ENCODE measurements at places on chromosomes 2 and 18.

DNA sequence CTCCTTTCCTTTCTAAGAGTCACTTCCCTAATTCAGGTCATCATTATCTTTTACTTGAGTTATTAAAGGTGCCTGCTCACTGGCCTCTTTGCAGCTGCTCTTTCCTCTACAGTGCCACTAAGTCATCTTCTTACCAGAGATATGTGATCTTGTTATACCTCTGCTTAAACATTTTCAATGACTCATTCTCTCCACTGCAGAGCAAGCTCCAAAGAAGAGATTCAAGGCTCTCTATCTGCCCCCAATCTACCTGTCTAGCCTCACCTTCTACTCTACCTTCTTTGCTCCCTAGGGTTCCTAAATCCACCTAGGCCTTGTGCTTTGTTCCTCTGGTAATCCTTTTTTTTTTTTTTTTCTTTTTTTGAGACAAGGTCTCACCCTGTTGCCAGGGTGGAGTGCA is 3.1 kb downstream of the ARHGEF33 start:
- no peak for DNase-seq

DNA sequence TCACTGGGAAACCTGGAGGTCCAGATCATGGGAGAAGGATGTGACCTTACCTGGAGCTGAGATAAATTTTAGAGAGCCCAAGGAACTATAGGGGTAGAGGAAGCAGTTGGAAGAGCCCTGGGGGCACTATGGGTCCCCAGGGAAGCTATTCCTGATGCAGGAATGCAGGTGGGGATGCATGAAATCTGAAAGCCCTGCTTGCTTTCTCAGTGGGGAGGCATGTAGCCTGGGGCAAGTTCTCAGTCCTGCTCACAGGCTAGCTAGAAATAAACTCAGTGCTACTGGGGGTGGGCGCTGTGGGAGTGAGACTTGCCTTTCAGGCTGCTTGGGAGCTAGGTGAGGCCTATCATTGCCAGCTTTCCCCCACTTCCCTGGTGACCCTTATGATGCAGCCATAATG is 499.7 kb downstream of the PTH2R start:
- no peak for DNase-seq

- no peak for DNase-seq
Measured at GRCh38 chr2:26970928-26971627, 641 bp downstream of the MAPRE3 start.

GRCh38 chr2:74849228-74849892 is 15.4 kb downstream of the HK2 start:
- DNase-seq = peak; percentile 64

- no peak for DNase-seq
Measured at GRCh38 chr2:172843902-172844715, 108.5 kb downstream of the RAPGEF4 start.

GRCh38 chr2:79740879-79741443 is 228.1 kb downstream of the CTNNA2 start:
- no peak for DNase-seq

GRCh38 chr2:11681722-11682589 is 12.0 kb upstream of the NTSR2 start:
- DNase-seq = peak; percentile 54

DNA sequence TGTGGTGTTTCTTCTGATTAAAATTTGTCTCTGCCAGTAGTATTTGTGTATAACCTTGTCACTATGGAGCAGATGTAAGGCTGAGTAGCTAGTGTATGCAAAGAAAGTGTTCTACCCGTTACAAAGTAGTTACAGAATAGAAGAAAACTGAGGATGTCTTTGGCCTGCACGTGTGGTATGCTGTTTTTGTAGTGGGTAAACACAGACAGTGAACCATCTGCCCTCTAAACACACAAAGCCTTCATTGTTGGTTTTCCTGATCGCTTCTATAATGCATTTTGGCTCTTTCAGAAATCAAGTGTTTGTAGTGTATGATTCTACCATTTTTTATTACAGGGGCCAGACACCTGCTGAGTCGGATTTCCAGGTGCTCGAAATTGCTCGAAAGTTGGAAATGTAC is 61.5 kb downstream of the FARP2 start:
- no peak for DNase-seq

DNA sequence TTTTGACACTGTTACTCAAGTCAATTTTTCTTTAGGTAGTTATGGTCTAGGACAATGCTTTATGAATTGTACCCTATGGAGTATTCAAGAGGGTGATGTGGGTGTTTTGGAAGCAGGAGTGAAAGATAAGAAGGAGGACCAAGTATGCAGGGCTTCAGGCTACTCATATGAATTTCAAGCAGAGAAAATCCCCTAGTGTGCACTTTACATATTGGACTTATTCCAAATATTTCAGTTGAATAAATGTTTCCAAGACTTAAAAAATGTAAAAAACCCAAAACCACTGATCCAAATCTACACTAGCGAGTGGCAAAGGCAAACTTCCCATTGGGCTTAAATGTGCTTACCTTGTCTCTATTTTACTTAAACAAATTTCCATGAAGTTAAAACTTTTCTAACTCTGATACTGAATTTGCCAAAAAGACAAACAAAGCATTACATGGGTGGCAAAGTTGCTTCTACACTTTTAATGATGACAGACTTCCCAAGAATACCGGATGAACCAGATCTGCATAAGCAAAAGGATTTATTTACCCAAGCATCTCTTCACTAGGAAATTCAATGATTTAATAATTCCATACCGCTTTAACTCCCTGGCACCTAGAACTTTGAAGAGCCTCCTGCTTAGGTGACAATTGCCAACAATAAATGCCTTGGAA is 1233.5 kb upstream of the NXPH2 start:
- no peak for DNase-seq

GRCh38 chr18:2881088-2881839 is 34.5 kb downstream of the EMILIN2 start:
- DNase-seq = no peak

DNA sequence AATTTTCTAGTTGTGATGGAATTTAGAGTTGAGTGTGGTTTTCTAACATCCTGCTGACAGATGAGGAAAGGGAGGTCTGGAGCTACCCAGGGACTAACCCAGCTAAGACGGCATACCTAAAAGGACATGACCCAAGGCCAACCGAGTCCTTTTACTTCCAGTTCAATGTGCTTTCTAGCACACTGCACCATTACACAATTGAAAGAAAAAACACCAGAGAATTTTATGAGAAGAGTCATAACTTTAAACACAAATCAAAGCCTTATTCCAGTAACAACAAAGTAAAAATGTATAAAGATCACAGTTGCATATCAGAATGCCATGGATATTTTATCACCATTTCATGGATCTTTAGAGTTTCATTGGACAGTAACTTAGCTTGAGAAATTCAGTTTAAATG is 480.3 kb downstream of the MEIS1 start:
- no peak for DNase-seq

- no peak for DNase-seq
Measured at GRCh38 chr2:147600646-147601045, 244.2 kb upstream of the ACVR2A start.

GRCh38 chr2:234344012-234344411 is 152.9 kb downstream of the ARL4C start:
- no peak for DNase-seq

DNA sequence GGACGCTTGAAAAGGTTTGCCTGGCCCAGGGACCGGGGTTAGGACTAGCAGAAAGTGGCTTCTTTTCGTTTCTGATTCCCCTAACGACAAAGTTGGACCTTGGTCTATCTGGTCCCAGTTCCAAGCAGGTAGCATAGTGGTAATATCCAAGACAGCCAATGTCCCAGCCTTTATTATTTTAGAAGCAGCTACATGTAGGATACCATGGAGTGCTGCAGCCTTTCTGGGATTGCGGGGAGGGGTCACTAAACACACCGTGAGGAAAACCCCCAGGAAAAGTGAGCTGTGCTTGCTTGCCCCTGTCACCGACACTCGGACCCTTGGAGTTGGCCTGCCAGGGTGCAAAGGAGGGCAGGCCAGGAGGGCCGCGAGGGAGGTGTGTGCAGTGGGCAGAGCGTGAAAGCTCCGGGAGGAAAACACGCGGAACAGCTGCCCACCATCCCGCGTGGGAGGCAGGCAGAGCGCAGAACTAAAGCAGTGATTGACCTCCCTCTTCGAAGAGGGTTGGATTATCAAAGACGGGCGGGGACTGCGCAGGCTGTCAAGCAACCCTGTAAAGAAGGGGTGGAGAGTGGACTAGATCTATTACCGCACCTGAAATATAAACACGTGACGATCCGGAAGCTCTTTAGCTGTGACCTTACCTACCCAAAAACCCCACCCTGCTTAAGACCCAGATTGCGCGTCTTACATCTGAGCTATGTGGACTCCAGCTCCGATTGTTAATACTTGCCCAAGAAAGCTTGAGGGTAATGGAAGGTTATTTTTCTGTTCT is 624 bp upstream of the MAP4K3 start:
- DNase-seq = peak; percentile 18

- no peak for DNase-seq
Measured at GRCh38 chr18:77209587-77209986, 40.1 kb upstream of the GALR1 start.

DNA sequence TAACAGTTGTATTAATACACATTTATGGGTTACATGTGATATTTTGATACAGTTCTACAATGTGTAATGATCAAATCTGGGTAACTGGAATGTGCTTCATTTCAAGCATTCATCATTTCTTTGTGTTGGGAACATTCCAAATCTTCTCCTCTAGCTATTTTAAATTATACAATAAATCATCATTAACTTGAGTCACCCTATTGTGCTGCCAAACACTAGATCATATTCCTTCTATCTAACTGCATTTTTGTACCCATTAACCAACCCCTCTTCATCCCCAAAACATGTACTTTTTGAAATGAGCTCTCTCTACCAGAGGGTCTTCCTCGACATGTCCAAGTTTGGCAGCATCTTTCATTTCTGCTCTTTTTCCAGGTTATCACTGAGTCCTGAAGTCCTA is 81.1 kb upstream of the TTC39C start:
- no peak for DNase-seq

GRCh38 chr2:120910164-120910563 is 174.5 kb downstream of the GLI2 start:
- no peak for DNase-seq

DNA sequence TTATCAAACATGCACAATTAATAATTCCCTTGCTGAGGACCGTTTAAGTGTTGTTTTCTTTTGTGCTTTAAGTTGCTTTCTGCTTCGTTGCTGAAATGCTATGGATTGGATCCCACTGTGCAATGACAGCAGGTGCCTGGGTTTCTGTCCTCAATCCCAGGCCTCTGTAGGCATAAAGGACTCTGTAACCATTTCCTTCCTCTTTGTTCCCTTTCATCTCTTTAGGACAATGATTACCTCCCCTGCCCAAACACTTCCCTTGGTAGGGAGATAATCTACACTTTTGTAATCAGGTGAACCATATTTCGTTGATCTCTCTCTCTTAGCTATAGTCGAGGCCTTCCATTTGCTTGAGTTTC is 58.6 kb upstream of the LYPD6B start:
- no peak for DNase-seq

GRCh38 chr2:108288534-108289106 is at the start of gene SULT1C2:
TSS of gene SULT1C2 (plus strand) at chr2:108288895. CDS start at chr2:108293668, 4,773 bp downstream.
- DNase-seq = no peak

DNA sequence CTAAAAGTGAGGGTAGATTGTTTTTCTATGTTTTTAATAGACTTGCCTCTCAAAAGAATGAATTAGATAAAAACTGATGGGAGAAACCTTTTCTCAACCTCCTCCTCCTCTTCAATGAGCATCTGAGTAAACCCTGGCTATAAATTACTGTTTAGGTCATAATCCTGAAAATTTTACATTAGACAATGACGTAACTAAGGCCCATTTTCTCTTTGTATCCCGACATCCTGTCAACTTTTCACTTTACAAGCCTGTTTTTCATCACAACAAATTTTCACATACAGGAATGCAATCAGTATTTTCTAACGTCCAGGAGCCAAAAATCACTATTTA is 1.3 kb downstream of the SPIRE1 start:
- DNase-seq = no peak

GRCh38 chr18:25279133-25279532 is 72.8 kb downstream of the ZNF521 start:
- DNase-seq = no peak

GRCh38 chr18:47191961-47192360 is 15.8 kb upstream of the IER3IP1 start:
- no peak for DNase-seq

DNA sequence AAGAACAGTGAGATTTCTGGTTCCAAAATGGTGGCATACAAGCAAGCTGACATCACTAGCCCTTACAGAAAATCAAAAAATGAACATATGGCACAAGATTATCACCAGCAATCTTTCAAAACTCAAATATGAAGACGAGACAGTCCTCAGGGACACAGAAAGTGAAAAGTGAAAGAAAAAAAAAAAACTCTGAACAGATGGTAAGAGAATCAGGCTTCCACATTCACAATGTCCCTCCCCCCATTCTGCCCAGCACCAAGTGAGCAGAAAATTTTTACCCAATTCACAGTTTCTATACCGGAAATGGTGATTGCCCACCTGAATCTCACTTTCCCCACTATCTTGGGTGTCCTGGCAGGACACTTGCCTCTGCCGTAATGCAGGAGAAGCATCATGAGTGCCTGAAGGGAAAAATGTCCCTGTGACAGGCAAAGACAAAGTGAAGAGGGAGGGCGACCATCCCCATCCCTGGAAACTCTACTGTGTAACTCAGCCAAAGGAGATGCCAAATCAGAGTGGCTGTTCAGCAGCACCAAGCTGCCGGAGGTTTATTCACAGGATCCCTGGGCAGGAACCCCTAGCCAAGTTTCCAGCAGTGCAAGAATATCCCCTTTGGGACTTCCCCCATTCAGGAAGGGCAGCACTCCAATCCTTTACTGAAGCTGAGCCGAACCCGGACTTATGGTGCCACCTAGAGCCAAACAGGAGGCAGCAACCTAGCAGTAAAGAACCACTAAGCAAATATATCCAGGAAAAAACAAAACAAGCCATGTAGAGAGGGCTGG is 312.2 kb downstream of the LRATD1 start:
- DNase-seq = no peak

DNA sequence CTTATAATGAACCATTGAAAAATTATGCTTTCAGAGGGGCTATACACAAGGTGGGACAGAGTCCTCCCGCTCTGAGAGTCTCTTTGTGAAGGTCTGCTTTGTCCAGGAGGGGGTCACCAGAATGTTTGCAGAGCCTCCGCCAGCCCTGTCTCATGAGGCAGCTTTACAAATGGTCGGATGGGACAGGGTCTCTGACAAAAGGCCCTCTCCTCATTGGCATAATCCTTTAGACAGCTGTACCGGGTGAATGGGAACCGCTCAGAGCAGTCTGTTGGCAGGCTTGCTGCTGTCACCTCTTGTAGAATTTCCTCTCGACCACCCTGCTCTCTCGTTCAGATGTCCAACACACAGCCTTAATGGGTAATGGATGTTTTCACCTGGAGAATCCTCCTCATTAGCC is 40.2 kb upstream of the TGIF1 start:
- DNase-seq = no peak

- DNase-seq = no peak
Measured at GRCh38 chr2:14941151-14941631, 308.7 kb downstream of the LRATD1 start.

- no peak for DNase-seq
Measured at GRCh38 chr2:116718451-116718850, 1096.0 kb upstream of the DDX18 start.

- DNase-seq = no peak
Measured at GRCh38 chr2:103218516-103218915, 456.7 kb downstream of the TMEM182 start.

- DNase-seq = no peak
Measured at GRCh38 chr2:227655454-227655853, 11.2 kb upstream of the SCYGR5 start.
